Smooth muscle cell of the brain vasculature (primary cell): ENCODE measurements at places on chromosomes 16 and 17.

DNA sequence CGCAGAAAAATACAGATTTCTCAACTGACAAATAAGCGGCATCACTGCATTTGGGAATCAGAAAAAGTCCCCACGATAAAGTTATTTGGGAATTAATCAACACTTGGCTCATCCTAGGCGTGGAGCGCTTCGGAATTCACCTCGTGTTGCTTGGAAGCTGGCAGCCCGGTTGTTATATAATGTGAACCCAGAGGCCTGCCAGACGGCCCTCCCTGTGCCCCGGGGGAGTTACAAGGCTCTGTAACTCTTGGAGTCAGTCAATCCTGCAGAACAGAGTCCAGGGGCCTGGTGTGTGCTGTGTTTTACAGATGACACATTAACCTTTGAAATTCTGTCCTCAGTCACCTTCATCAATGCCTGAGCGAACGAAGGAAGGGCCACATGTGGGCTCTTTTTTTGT is 111.1 kb downstream of the PITPNC1 start:
- DNase-seq, result no peak

DNA sequence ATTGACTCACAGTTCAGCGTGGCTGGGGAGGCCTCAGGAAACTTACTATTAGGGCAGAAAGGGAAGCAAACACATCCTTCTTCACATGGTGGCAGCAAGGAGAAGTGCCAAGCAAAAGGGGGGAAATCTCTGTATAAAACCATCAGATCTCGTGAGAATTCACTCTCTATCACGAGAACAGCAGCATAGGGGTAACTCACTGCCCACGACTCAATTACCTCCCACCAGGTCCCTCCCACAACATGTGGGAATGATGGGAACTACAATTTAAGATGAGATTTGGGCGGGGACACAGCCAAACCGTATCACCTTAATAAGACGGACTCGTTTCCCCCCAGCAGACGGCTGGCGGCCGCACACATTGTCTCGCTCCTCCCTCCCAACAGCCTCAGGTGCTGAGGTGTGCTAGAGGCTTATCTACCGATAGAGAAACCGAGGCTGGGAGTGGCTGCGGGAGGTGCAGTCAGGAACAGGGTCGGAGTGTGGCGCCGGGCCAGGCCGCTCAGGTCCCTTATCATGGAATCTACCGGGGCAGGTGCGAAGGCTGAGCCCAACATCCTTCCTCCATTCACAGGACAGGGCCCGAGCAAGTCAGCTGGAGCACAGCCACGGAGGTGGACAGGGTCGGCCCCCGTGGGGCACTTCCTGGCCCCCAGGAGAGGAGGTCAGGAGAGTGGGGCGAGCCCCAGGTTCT is 4.9 kb upstream of the ZG16B start:
- no peak for DNase-seq

DNA sequence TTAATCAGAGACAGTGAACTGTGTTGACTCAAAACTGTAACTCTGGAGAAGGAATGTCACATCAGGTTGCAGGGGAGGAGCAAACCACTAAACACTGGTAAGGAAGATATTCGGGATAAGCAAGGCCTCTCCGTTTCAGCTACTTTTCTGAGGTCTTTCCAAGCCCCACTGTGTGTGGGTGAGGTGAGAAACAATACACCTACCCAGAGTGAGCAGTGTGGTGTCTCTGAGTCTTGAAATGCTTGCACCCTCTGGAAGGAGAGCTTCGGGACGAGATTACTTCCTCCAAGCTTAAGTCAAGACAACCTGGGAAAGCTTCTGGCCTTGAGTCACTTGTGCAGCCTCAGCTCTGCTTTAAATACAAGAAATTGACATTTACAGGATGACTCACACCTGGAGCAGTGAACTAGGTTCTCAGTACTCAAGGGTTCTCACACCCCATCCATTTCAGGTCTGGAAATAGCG is 2.5 kb upstream of the MAP3K14 start:
- no peak for DNase-seq

- no peak for DNase-seq
These were observed 4.1 kb downstream of the SNRNP25 start for GRCh38 chr16:57711-58110.

DNA sequence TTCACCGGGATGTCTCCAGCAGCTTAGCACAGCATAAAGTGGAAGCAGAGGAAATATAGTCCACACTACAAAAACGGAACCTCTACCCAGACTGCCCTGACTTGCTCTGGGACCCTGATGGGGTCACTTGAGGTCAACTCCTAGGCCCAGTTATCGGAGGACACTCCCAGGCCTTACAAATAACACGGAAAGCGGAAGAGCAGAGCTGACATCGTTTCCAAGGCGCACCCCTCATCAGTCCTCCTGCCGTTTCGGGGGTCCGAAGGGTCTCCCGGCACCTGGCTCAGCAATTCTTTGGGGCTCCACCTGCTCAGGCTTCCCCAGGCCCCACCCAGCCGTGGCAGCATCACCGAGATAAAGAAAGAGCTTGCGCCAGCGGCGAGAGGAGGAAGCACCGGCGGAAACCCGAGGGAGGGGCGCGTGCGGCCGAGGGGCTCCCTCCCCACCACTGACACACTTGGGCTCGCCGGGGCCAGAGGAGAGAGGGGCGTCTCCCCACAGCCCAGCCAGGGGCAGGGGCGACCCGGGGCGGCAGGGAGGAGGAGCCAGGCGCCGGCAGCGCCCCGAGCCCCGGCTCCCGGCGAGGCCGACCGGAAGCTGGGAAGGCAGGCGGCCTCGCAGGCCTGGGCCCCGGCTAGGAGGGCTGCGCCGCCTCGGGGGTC is 727 bp downstream of the CORO7 start:
- no peak for DNase-seq

DNA sequence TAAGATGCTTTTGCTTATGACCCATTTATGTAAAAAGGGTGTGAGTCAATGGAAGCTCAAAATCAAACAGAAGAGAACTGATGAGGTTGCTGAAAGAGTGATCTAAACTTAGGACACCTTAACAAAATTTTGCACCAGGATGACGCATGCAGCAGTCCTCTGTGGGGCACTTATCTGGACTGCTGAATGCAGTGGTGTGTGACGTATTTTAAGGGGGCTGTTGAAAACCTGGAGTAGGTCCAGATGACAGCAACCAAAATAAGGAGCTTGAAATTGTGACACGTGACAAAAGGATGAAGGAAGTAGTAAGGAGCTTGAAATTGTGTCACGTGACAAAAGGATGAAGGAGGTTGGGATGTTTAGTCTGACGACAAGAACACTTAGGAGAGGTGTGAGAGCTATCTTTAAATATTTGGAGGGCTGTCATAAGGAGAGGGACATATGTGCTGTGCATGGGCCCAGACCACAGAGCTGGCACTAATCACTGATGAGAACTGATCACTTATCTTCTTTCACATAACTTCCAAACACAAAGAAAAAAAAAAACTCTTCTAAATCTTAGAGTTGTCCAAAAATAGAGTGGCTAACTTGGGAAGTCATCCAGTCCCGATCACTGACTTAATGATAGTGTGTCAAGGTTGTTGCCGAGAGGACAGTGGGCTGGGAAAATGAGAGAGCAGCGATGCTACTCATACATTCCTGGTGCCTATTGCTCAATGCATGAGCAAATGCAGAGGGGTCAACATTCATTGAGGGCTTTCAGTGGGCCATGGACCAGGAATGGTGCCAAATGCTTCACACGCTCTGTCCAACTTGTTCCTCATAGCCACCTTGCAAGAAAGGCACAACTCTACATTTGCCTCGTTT is 264.2 kb upstream of the ZFHX3 start:
- no peak for DNase-seq

DNA sequence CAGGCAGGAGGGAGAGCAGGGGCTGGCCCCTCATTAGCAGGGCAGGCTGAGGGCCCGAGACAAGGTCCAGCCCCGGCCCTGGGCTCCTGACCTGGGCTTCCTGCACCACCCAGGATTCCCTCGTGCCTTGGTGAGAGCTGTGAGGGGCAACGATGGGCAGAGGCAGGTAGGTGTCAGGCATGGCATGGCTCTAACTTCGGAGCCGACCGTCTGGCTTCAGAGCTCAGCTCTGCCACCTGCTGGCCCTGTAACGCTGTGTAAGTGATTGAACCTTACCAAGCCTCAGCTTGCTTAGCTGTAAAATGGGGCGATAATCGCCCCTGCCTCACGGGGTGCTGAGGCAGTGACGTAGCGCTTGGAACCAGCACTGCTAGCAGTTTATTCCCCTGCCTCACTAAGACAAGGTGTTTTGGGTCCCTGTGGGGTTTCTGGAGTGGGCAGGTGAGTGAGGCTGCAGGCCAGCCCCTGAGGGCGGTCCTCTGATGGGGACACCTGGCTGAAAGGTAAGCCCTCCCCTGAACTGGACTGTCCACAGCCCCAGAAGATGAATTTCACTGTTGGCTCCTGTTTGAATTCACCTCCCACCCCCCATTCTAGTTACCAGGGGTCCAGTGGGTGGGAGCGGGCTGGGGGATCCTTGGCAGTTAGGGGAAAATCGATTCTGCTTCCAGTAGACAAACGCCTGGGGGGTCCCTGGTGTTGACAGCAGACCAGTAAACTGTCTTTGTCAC is 184.8 kb upstream of the GSE1 start:
- no peak for DNase-seq

DNA sequence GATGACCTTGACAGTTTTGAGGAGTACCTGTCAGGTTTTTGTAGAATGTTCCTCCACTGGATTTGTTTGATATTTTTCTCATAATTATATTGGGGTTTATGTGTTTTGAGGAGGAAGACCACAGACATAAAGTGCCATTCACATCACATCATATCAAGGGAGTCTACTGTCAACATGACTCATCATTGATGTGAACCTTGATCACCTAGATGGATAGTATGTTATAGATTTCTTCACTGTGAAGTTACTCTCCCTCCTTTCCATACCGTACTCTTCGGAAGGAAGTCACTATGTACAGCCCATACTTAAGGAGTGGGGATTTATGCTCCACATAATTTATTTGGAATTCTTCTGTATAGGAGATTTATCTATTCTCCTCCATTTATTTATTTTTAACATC is 23.2 kb downstream of the PRSS54 start:
- no peak for DNase-seq

GRCh38 chr16:67199011-67199807 is at the start of gene ELMO3:
ELMO3 (plus strand) TSS chr16:67199131; CDS start chr16:67199327, 196 bp downstream.
- DNase-seq, result no peak

DNA sequence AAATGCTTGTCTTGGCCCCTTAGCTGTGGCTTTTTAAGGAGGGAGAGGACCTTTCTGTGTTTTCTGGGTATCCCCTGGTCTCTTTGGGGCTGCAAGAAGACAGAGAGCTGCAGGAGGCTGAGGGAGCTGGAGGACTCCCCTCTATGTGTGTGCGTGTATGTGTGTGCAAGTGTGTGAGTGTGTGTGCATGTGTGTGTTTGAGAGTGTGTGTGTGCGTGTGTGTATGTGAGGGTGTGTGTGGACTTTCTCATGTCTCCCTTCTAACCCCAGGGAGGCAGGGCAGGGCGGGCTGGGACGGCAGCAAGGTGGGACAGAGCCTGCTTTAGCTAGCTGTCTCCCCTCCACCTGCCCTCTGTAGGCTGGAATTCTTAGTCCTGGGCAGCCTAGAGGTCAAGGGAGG is 1.9 kb downstream of the PRSS54 start:
- no peak for DNase-seq

GRCh38 chr17:79702034-79702433 is 28.7 kb upstream of the ENPP7 start:
- DNase-seq, result no peak

- DNase-seq, result no peak
These were observed 134.5 kb downstream of the CDH8 start for GRCh38 chr16:61901689-61902088.

DNA sequence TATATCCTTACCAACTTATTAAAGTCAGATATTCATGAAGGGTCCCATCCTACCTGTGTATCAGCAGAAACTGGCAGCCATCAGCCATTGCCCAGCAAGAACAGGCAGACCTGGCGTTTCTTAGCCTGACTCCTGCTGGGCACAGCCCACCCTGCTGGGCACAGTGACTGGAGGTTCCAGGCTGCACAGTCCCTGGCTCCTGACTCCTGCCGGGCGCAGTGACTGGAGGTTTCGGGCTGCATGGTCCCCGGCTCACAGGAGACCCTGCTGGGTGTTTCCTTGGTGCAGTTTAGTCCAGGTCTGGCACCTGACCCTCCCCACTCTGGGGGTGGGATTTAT is 6.7 kb downstream of the TIMM22 start:
- DNase-seq, result no peak

GRCh38 chr16:19589771-19590302 is 34.3 kb downstream of the VPS35L start:
- DNase-seq, result peak; percentile 80

DNA sequence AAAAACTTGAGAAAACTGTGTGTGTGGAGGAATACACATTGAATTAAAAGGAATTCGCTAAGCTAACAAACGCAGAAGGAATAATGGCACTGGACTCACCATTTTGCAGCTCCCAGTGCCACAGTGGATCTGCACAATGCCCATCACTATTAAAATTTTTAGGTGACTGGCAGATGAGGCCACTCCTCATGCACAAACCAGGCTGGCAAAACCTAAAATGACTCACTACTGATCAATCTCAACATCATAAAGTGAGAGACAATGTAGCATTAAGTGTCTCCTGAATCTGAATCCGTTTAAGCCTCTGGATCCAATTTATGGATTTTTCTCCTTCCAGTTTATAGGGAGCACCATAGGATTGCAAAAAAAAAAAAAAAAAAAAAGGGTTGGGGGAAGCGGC is 20.6 kb downstream of the MYH10 start:
- no peak for DNase-seq

DNA sequence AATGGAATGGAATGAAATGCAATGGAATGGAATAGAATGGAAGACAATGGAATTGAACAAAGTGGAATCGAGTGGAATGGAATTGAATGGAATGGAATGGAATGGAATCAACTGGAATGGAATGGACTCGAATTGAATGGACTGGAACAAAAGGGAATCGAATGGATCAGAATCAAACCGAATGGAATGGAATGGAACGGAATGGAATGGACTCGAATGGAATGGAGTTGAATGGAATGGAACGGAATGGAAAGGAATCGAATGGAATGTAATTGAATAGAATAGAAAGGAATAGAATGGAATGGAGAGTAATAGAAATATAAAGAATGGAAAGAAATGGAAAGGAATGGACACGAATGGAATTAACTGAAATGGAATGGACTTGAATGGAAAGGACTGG is 475.2 kb upstream of the WSB1 start:
- no peak for DNase-seq

GRCh38 chr16:11224096-11224893 is 31.7 kb downstream of the SOCS1 start:
- no peak for DNase-seq

- no peak for DNase-seq
These were observed 196.9 kb downstream of the SPECC1 start for GRCh38 chr17:20206068-20206467.

GRCh38 chr16:54654429-54654828 is 276.2 kb upstream of the IRX5 start:
- DNase-seq, result no peak

DNA sequence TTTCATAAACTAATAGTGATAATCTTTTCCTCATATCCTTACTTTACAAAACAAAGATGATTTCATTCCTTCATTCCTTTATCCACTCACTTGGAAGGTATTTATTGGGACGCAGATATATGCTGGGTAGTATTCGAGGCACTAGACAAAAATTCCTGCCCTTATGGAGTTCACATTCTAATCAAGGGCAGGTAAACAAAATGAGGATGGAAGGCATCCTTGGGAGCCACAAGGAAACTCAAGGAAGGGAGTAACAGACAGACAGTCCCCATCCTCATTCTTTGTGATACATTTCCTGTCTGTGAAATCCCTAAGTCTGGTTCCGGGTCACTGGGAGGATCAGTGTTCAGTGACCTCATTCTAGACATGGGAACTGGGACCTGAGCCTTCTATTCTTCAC is 45.2 kb downstream of the SLC6A2 start:
- no peak for DNase-seq
